Epithelial cell of esophagus (primary cell): ENCODE measurements at places on chromosomes 2 and 18.

DNA sequence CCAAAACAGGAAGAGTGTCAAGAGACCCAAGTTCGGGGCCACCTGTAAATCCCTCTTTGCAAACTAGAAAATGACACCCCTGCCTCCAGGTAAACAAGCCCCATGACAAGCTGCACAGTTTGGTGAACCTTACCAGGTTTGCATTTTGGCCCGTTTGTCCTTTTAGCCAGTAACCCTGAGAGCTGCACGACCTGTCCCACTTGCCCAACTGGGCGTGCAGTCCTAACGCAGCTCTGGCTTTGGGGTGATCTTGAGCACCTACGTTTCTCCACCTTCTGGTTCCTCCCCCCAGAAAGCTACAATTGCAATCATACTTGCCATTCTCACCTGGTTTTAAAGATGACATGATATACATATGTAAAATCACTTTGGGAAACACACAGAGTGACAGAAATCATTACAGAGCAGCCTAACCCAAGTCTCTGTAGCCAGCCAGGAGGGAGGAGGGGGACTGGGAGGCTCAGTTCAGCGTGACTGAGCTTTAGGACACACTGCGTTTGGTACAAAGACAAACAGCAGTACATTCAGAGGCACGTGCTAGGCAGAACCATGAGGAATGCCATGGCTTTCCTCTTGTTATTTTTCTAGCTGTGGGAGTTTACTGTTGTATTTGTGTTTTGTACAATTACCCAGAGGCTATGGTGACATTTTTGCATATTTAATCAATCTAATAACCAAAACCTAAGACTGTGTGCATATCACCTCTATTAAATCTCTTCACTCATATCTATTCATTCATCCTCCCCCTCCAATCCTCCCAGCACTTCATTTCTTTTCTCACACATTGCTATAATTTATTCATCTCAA is 304.0 kb downstream of the IRS1 start:
- DNase-seq, result no peak

- DNase-seq, result peak; percentile 43
Measured at GRCh38 chr2:224479826-224480225, 77.9 kb upstream of the FAM124B start.

GRCh38 chr18:27223526-27224291 is 38.6 kb upstream of the CHST9 start:
- peak; percentile 59 for DNase-seq

DNA sequence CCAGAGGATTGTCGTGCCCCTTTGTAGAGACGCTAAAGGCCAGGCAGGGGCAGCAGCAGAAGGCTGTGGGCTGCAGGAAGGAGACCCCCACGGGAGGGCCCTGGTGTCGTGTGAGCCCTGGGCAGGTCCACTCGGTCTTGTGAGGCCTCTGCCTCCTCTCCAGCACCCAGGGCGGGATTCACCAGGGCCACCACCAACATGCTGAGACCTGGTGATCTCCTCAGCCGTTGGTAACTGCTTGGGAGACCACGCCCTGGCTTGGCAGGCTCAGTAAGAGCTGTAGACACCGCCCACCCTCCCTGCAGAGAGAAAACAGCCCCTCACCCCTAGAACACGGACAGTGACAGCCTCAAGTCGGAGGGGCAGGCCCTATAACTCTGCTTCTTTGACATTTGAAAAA is 21.1 kb downstream of the MBP start:
- DNase-seq, result peak; percentile 76

DNA sequence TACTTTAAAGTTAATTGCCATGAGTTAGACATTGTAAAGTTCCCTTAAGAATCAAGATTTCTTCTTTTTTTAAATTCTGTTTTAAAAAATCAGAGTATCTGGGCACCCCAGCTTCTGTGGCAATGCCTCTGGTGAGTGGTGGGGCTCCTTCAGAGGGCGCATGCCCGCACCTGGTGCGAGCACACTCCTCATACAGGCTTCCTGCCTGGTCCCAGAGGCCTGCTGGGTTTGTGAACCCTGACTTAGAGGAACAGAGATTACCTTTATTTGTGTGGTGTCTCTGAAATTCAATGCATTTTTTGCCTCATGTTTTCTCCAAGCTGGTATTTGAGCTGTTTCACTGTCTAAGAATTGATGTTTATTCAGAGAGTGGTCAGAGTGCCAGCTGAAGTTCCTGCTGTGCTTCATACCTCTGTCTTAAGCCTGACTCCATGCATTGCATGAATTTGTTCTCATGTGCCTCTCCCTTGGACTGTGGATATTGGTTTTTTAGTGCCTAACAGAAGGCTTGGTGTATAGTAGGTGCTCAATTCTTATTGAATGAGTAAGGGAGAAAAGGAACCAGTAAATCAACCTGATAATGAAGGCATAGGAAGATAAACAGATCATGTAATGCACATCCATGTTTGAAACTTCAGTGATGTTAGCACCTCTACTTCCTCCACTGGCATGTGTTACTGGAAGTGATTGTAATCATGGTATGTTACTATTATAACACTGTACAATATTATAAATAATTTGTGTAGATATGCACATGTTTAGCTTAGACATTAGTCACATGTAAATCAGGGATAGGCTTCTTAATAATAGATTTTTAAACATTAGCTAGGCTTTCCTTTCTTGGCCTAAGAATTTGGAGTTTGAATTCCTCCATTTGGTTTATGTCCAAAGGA is 29.0 kb downstream of the PHLPP1 start:
- DNase-seq, result no peak

DNA sequence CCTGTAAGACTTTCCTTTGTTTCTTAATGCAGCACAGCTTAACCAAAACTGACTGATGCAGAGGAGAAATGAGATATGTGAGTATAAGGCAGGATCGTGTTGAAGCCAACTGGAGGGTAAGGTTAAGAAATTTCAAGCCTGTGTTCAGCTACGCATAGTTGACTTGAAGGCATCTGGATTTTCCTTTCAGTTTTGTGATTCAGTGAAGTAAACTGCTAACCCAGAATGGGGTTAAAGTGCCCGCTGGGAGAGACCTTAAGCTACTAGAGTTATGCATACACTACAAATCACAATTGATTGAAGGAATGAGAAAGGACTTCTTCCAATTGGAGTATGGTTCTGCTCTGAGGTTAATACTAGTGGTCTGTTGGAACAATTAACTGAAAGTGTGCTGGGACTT is 22.6 kb downstream of the THSD7B start:
- DNase-seq, result no peak

DNA sequence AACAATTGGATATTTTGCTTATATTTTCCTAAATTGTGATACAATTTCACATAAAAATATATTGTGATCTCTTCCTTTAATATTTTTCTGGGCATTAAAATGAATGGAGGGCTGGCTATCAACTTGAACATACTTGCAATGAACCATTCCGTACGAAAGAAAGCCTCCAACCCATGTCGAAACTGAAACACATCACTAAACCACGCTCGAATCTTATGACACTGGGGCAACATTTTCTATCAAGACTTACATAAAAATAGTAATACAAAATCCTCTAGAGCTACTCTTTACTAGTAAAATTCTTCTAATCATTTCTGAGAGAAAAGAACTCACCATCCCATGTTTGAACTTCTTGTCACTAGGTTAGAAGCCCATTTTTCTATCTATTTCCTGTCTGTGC is 132.8 kb upstream of the DOK6 start:
- DNase-seq, result no peak

DNA sequence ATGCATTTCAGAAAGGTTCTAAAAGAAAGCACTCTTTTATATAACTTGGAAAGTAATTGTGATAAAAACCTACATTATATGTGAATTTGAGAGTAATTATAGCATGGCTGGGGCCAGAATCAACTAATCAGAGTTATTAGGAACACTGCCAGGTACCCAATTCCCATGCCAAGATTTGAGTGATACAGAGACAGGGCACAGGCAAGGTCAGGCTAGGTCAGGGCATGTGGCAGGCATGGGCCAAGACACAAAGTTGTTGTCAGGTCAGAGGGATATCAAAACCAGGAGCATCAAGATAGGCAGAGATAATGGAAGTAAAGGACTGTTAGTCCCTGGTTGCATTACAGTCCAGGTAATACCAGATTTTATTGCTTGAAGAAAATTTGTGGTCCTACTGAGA is 87.4 kb downstream of the MYO3B start:
- no peak for DNase-seq

- peak; percentile 41 for DNase-seq
Measured at GRCh38 chr2:43117521-43118143, 108.8 kb downstream of the ZFP36L2 start.

GRCh38 chr2:53181759-53182158 is 585.8 kb upstream of the CHAC2 start:
- no peak for DNase-seq

- no peak for DNase-seq
Measured at GRCh38 chr18:23154823-23155500, 19.7 kb downstream of the CABLES1 start.

DNA sequence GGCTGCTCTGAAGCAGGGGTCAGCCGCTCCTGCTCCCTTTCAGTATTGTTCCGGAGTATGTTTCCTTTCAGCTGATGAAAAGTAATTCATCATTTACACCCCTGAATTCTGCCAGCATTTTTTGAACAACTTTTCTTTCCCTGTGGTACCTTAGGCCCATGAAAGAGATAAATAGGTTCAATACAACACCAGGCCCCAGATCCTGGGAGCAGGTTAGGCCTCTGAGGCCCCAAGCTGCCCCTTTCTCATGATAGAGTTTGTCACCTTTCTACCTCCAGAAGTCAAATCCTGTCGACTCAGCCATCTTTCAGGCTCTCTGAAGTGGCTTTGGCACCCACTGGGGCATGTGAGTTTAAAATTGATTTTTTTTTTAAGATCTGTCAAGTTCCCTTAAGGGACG is 1415.1 kb upstream of the ZEB2 start:
- no peak for DNase-seq

DNA sequence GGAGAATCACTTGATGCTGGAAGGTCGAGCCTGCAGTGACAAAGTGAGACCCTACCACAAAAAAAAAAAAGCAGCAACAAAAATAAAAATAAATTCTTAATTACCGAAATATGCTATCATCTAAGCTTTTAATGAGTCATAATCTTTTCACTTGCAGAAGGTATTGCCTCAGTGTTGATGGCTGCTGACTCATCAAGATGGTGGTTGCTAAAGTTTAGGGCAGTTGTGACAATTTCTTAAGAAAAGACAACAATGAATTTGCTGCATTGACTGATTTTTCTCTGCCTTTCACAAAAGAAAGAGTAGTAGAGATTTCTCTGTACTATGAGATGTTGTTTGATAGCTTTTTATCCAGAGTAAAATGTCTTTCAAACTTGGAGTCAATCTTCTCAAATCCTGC is 1809.0 kb downstream of the SUCLG1 start:
- DNase-seq, result peak; percentile 68

DNA sequence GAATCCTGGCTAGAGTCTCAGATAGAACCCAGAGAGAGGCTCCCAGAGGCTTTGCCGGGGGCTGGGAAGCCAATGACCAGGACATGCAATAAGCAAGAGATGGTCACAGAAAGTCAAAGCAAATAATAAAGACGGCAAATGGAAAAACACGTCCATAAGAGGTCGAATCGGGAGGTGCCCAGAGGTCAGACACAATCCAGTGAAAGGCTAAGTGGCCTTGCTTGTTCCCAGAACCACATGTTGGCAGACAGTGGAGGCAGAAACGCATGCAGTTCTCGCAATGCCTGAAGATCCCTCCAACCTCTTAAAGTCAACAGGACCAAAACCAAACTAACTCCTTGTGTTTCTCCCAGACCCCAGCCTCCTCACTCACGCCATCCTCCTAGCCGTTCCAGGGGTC is 3.0 kb downstream of the CYB5A start:
- no peak for DNase-seq

GRCh38 chr2:9097892-9098291 is 94.4 kb upstream of the MBOAT2 start:
- DNase-seq, result no peak

GRCh38 chr18:76445741-76446232 is 49.3 kb downstream of the ZNF516 start:
- no peak for DNase-seq

DNA sequence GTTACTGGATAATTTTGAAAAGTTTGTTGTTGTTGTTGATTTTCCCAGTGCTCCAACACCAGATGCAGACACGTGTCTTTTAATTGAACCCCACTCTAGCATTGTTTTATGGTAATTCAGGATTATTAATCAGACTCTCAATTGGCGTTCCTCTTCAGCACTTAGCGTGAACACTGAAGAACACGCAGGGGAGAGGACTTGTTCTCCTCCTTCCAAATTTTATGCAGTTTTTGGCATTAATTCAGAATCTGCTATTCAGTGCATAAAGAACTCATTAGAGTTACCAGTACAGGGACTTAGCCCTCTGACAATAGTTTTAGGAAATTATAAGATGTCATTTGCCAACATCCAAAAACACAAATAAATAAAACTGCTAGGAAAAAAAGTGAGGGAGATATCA is 75.5 kb downstream of the SNTG2 start:
- no peak for DNase-seq

DNA sequence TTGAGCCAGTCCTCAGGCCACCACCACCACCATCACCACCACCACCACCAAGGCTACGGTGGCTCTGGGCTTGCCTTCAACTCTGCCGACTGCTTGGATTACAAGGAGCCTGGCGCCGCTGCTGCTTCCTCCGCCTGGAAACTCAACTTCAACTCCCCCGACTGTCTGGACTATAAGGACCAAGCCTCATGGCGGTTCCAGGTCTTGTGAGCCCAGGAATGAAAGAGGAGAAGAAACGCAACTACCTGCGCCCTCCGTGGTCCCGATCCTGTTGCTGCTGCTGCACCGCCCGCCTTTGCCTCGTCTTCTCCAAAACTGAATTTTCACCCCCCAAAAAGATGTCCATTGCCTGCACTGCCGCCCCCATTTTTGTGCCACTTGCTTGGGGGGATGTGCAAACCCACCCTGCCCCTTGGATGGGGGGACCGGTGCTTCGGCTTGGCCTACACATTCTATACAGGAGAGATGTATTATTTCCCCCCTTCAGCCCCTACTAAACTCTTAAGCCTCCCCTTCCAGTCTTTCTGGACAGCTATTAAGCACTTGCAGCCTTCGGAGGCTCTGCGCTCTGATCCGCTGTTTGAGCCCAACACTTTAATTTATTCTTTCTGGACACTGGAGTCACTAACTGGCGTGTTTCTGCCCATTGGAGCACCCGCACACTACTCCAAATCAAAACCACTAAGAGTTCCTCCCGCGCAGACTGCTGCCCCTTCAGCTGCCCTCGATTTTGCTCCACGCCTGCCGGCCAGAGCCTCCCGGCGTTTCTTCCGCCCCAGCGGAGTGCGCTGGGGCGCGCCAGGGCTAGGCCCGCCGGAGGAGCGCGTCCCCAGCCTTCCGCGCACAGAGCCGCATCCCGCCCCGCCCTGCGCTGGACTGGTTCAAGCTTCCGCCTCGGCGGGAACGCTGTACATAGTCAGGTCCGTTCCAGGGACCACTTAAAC is 5.7 kb downstream of the OTX1 start:
- DNase-seq, result no peak
